T1000 (cell line): ENCODE measurements at places on chromosomes 7 and 10.

DNA sequence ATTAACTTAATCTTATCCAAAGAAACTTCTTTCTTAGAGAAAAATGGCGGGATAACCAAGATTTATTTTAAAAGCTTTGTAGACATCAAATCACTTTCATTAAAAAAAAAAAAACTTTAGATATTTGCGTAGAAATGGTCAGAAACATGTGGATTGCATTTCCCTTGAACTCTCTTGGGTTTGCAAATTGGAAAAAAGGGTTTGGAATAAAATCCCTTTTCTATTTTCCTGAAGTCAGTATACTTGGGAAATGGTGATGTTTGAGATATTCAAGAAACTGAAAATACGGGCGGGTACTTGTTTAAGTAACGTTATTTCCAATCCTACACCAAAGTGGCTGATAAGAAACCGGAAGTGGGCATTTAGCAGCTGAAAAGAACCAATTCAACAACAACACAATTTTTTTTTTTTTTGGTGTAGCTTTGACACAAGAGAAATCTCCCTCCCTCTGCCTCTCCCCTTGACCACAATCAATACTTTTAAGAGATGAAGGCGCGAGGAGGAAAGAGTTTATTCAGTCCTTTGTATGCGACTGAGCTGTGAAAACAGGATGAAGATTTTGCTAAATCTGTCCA is 13.7 kb upstream of the GFRA1 start:
- DNase-seq, result no peak

GRCh38 chr10:49319206-49319605 is 20.2 kb downstream of the C10orf71 start:
- DNase-seq, result no peak

- DNase-seq, result no peak
Measured at GRCh38 chr7:26777385-26777784, 87.0 kb downstream of the SKAP2 start.

- DNase-seq, result no peak
Measured at GRCh38 chr10:106997721-106998120, 166.8 kb downstream of the SORCS1 start.

DNA sequence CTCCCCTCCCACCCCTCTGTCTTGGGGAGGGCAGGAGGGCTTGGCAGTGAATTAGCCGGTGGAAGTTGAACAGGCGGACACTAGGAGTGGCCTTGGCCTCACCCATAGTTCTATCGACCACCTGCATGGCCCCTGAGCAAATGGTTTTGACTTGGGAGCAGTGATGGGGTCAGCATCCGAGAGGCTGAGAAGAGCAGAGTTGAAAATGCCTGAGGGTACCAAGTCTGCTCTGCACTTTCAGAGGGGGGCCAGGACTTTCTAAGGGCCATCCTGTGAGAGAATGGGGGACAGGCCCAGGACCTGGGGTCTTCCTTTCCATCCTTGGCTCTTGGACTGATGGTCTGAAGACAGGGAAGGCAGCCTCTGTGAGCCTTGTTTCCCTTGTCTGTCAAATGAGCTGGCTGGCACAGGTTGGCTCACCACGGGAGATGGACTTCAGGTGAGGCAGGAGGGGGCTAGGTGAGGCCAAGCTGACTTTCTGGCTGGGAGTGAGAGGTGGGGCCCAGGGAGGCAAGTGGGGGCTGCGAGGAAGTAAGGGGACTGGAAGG is 29.4 kb downstream of the CDH23 start:
- no peak for DNase-seq

- peak; percentile 47 for DNase-seq
Measured at GRCh38 chr7:130356876-130357611, 12.4 kb downstream of the CPA5 start.

DNA sequence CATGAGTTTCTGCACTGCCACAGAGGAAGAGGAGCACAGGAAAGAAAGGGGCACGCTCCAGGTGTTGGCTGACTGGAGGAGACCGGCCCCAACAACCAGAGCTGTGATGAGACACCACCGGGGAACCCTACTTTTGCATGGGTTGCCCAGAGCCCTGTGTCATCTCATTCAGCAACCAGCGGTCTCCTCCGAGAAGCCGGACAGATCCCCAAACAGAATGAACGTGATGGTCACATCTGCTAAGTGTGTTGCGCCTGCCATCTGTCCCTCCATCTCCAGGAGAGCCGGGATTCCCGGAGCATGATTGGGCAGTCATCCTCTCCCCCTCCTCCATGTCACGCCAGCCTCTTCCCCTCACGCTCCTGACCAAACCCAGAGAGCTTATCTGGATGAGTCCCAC is 22.9 kb downstream of the PARP12 start:
- no peak for DNase-seq

DNA sequence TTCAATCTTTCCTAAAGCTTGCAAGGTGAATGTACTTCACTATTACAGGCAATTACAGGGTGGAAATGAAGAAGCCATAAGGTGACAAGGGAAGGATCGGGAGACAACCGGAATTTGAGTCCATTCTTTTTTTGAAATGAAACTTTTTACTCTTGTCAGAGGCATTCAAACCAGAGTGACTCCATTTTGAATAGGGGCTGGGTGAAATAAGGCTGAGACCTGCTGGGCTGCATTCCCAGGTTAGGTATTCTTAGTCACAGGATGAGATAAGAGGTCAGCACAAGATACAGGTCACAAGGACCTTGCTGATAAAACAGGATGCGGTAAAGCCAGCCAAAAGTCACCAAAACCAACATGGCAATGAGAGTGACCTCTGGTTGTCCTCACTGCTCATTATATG is 363.3 kb downstream of the TYW1 start:
- no peak for DNase-seq

- no peak for DNase-seq
Measured at GRCh38 chr10:94292434-94293090, 70.2 kb downstream of the NOC3L start.

DNA sequence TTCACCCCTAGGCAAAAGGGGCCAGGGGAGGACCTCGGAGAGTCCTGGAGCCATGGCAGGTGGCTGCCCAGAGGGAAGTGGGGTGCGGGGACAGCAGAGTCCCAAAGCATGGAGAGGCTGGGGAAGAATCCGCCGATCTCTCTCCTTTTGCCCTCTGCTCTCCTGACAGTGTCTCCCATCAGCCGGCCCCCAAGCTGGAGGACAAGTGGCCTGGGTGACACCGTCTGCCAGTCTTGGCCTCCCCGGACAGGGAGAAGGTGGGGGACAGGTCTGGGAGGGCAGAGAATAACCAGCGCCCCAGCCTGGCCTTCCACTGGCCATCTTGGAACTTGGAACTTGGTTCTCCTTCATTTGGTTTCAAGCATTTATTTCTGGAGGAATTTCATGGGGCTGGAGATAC is 77.9 kb downstream of the CAMK1D start:
- DNase-seq, result no peak
